Activated CD4-positive, alpha-beta T cell treated with anti-CD3 and anti-CD28 coated beads, Interleukin-2, amount 10 ng/mL, durations not matched to agents 24 days and 14 days (primary cell): ENCODE measurements at places on chromosomes 12 and 14. TPM values are rescaled to one million over a fixed set of nuclear protein-coding genes. Genes with fewer than 3 reads are reported as not detected.

DNA sequence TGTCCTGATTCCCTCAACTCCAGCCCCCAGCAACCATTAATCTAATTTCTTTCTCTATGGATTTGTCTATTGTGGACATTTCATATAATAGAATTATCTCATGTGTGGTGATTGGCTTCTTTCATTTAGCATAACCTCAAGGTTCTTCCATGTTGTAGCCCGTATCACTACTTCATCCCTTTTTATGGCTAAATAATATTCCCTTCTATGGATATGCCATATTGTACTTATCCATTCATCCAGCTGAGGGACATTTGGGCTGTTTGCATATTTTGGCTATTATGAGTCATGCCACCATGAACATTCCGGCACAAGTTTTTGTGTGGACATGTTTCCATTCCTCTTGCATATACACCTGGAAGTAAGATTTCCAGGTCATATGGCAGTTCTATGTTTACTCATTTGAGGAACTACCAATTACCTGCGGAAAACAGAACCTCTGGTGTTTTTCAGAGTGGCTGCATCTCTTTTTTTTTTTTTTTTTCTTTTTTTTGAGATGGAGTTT lies 108.7 kb upstream of the MAP1LC3B2 start:
- no peak for DNase-seq

- no peak for DNase-seq
These were observed 55.8 kb downstream of the BCL2L14 start for GRCh38 chr12:12126551-12126950.

DNA sequence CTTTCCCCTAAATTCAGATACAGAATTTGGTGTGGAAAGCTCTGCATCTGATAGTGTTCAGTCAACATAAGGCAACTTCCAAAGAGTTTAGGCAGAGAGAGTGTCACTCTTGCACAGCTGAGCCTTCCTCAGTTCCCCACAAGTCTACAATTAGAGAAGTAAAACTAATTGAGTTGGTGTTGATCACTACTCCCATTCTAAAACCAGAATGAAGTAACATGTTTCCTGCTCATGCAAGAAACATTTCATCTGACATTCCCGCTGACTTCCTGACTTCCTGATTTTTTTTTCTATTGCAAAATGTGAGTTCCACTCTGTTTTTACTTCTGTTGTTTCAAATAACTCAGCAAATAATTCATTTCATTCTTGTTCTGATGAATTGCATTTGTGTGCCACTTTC lies 271.0 kb downstream of the ALG10B start:
- DNase-seq, result no peak

GRCh38 chr14:105468621-105469241 lies 5.9 kb upstream of the CRIP2 start:
- DNase-seq, result no peak

Gene NANOG
- not detected in 2 replicates for total RNA-seq
